EH (cell line): ENCODE measurements at places on chromosomes 7 and 10.

DNA sequence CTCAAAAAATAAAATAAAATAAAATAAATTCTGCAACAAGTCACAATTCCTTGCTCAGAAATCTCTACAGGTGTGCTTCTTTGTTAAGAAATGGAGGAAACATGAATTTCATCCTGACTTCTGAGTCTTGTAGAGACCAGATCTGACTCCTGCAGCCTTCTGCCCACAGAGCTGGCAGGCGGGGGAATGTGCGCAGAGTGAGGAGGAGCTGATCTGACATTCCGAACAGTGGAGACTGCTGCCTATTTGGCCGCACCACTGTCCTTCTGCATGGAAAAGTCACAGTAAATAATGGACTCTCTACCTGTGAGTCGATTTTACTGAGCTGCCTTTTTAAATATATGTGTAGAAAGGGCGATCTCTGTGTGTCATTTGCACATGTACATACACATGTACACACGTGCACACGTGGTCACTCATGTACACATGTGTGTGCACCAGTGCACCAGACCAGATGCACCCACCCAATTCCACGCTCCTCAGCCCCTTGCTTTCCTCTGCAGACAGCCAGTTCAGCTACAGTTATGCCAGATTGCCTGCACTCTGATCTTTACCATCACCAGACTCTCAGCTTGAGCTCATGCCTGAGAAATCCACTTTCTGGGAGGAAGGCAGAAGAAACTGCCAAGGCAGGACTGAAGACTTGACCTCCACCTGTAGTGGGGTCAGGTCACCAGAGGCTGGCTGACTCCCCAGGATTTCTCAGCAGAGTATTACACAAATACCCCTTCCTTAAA, 54.9 kb downstream of the IKZF1 start:
- no peak for DNase-seq

- DNase-seq, result no peak
Measured at GRCh38 chr10:4355350-4355749, 470.7 kb upstream of the AKR1E2 start.

DNA sequence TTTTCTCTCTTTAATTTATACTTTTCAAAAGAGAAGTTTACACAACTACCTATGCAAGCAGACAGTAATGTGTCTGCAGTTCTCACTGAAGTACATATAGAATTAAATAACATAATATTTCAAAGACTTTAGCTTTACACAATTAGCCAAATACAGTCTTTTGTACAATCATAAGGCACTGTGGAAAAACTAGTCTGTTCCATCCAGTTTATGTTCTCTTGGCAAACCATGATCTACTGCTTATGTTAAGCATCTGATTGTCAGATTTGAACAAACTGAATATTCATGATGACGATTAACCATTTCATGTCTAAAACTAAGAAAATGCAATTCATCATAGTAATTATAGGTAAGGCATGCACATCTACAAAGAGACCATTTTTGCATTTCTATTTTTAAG, 842 bp downstream of the SEMA3A start:
- peak; percentile 15 for DNase-seq

DNA sequence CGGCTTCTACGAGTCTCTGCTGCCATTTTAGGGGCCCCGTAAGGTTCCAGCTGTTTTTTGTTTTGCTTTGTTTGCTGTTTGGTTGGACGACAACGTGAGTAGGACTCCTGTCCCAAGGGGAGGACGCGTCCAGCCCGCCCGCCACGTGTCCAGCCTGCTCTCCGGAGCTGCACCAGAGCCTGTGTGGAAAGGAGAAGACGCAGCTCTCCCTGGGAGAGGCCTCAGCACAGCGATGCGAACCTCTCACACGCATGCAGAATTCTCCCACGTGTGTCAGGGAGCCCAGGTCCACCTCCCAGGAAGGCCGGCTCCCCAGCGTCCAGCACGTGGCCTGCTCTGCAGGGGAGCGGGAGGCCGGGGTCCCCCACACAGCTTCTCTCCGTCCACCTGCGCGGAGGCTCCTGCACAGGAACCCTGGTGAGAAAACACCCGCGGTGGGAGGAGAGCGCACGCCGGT, 36.4 kb upstream of the DNAJB6 start:
- no peak for DNase-seq
